Right ventricle myocardium inferior (tissue), 1 donor: ENCODE measurements at places on chromosomes 12 and 14. TPM values are rescaled to one million over a fixed set of nuclear protein-coding genes. Genes with fewer than 3 reads are reported as not detected.

KRT75 gene
- total RNA-seq: not detected

KLRG1 gene
- 5.8 TPM for total RNA-seq

EFS gene
- 4.0 TPM for total RNA-seq

MIA2 gene
- total RNA-seq: 22.2 TPM

GYS2 gene
- not detected for total RNA-seq

TRHDE gene
- 1.3 TPM for total RNA-seq

LRTM2 gene
- total RNA-seq: not detected

ISM2 gene
- total RNA-seq: not detected

FICD gene
- total RNA-seq: 2.9 TPM

NRL gene
- total RNA-seq: 1.8 TPM

GPR162 gene
- 7.8 TPM for total RNA-seq

PLEKHD1 gene
- total RNA-seq: 0.32 TPM

JDP2 gene
- 27.2 TPM for total RNA-seq

DEGS2 gene
- total RNA-seq: not detected

KERA gene
- not detected for total RNA-seq

HCAR1 gene
- 0.08 TPM for total RNA-seq

FOXG1 gene
- total RNA-seq: not detected

NXPH4 gene
- 0.60 TPM for total RNA-seq

RBP5 gene
- 0.54 TPM for total RNA-seq

NYNRIN gene
- total RNA-seq: 9.5 TPM

DEPDC4 gene
- 0.81 TPM for total RNA-seq

SERPINA9 gene
- not detected for total RNA-seq

SMOC1 gene
- total RNA-seq: 1.2 TPM

TBX5 gene
- 55.8 TPM for total RNA-seq

MYH6 gene
- total RNA-seq: 3,910 TPM

C12orf50 gene
- 0.05 TPM for total RNA-seq

SCNN1A gene
- 0.46 TPM for total RNA-seq

LRP1 gene
- 143 TPM for total RNA-seq

WNT1 gene
- total RNA-seq: not detected

MSRB3 gene
- 148 TPM for total RNA-seq

PPP1R1A gene
- total RNA-seq: 239 TPM

MMP19 gene
- total RNA-seq: 2.9 TPM

ERP27 gene
- total RNA-seq: 0.19 TPM

CD69 gene
- total RNA-seq: 0.32 TPM

LTBR gene
- 34.3 TPM for total RNA-seq

SLC10A1 gene
- total RNA-seq: not detected

DLK1 gene
- 52.3 TPM for total RNA-seq

RIMBP2 gene
- not detected for total RNA-seq

TBX3 gene
- total RNA-seq: 11.9 TPM

CEBPE gene
- total RNA-seq: not detected

PIWIL1 gene
- total RNA-seq: not detected

CLEC4E gene
- 1.4 TPM for total RNA-seq

MYL2 gene
- total RNA-seq: 17,347 TPM

WNT5B gene
- 2.9 TPM for total RNA-seq

TAS2R9 gene
- not detected for total RNA-seq

ANKRD33 gene
- not detected for total RNA-seq

B4GALNT3 gene
- 36.6 TPM for total RNA-seq

ANKS1B gene
- 2.3 TPM for total RNA-seq

TPPP2 gene
- total RNA-seq: 1.1 TPM

DICER1 gene
- total RNA-seq: 20.7 TPM

MYF5 gene
- total RNA-seq: not detected

WSCD2 gene
- total RNA-seq: 0.73 TPM
